IMR-90 (cell line): ENCODE measurements at places on chromosomes 5 and 9. TPM values are rescaled to one million over a fixed set of nuclear protein-coding genes. Genes with fewer than 3 reads are reported as not detected.

- no peaks in the 10 kb centered on the region for H3K4me1 ChIP-seq
- H3K36me3 ChIP-seq = no peaks in the 10 kb centered on the region
These were observed 274.7 kb downstream of the CETN3 start for GRCh38 chr5:90134892-90135291.

The CEL gene
- under 0.01 TPM in 2 replicates for total RNA-seq

- no peak overlapping the region for H3K4me3 ChIP-seq
- no peaks in the 10 kb centered on the region for H3K27me3 ChIP-seq
- no peaks in the 10 kb centered on the region for H3K4me1 ChIP-seq
- H3K36me3 ChIP-seq = no peaks in the 10 kb centered on the region
- no peak overlapping the region for H3K27ac ChIP-seq
- no peak for DNase-seq
These were observed 2344.7 kb upstream of the ACO1 start for GRCh38 chr9:30039712-30040111.

DNA sequence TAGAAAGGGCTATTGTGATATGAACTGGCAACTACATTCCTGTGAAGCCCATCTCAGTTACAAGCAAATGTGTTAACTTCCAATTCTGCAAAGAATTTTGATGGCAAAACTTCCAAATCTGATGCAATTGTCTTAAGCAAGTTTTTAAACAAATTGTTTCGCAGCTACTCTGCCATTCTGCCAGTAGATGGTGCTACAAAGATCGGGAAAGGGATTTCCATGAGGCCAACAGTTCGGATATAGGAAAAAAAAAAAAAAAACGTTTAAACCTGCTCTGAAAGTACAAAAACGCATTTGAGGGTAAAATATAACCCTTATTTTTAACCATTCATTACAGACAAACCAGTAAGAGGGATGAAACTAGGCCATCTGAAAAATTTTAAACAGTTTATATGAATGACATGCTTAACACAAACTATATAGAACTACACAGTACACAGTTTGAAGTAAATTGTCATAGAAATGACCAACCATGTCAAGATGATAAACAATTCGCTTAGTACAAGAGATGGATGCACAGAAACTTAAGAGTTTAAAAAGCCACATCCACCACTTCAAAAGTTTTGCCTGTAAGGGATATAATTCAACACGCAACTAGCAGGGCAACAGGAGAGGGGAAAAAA is 2.2 kb downstream of the HNRNPA0 start:
- peak; percentile 80 for DNase-seq
- no peaks in the 10 kb centered on the region; the same call in 1 of the 2 replicates for H3K36me3 ChIP-seq
- H3K4me1 ChIP-seq = no peaks in the 10 kb centered on the region; the same call in 1 of the 2 replicates
- no peaks in the 10 kb centered on the region for H3K27me3 ChIP-seq
- H3K27ac ChIP-seq = no peak overlapping the region; the same call in 1 of the 2 replicates

The MARCOL gene
- total RNA-seq = not detected in 2 replicates

- H3K4me3 ChIP-seq = no peak overlapping the region
- H3K27ac ChIP-seq = peak overlapping the region; percentile 55; the same call in 1 of the 2 replicates
- H3K27me3 ChIP-seq = no peaks in the 10 kb centered on the region
- H3K4me1 ChIP-seq = peaks cover 11% of the 10 kb centered on the region; the same call in 1 of the 2 replicates
- peak; percentile 27 for DNase-seq
- H3K36me3 ChIP-seq = no peaks in the 10 kb centered on the region
These were observed 34.8 kb downstream of the BOD1 start for GRCh38 chr5:173581408-173582215.

The LRRC70 gene
- total RNA-seq = 0.36 and 0.83 TPM in 2 replicates

- peaks cover 25% of the 10 kb centered on the region for H3K4me1 ChIP-seq
- no peaks in the 10 kb centered on the region for H3K27me3 ChIP-seq
- no peak for DNase-seq
- no peak overlapping the region for H3K4me3 ChIP-seq
- no peaks in the 10 kb centered on the region for H3K36me3 ChIP-seq
These were observed 3.5 kb downstream of the PHF2 start for GRCh38 chr9:93579711-93580516.
